ENCODE measurements at places on chromosomes 5 and 9. TPM values are rescaled to one million over a fixed set of nuclear protein-coding genes. Genes with fewer than 3 reads are reported as not detected.

DNA sequence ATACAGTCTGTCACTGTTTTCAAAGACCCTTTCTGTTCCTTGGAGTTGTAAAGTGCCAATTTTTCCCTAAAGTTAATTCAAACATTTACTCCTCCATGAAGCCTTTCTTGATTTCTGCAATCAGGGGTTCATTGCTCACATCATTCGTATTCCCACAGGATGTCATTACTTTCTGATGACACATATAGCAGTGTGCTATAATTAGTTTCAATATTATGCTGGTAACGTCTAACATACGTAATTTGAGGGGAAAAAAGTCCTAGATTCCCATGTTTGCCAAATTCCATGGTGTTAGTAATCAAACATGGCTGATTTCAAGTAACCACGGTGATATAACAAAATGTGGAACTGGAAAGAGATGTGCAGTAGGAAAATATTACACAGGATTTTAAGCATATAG, 468.2 kb upstream of the MEF2C start:
- no peaks in the 10 kb centered on the region for H3K4me1 ChIP-seq
- DNase-seq: no peak
- no peak overlapping the region for H3K4me3 ChIP-seq
- no peak overlapping the region for H3K27ac ChIP-seq
- no peaks in the 10 kb centered on the region for H3K36me3 ChIP-seq

DNA sequence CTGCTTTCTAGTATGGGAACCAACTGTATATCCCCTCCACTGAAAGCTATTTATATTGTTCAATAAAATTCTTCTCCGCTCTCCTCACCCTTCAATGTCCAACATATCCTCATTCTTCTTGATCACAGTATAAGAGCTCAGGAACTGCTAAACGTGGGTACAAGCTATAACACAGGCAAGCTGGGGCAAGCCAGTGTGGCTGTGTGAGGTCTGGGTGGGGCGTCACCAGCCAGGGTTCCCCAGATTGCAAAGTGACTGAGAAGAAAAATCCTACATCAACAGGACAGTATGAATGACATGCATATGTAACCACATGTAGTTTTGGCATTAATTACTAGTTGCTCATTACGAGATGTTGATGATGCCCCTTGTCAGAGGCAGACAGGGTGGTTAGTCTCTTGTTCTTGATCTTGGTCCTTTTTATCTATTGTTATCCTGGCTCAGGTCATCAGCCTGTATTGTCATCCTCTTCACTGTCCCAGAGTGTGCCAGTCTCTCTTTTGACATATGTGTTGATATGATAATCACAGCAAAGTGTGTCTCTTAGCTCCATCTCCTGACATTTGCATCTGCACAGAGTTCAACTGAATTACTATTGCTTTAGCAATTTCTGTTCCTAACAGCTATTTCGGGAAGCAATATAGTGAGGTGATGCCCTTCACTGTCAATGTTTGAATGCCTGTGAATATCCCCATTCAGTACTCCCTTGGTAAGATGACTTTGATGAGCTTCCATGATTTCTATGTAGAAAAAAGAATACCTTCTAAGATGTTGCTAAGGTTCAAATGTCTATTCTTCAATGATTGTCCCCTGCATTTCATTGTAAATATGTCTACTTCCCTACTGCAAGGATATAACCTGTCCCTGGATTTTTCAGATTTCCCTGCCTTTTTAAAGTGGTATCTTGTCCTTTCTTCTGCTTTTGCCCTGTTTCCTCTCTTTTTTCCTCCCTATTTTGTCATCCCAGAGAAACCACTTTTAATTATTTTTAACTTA, 140.3 kb downstream of the MAT2B start:
- no peak overlapping the region for H3K27ac ChIP-seq
- no peak for DNase-seq
- no peaks in the 10 kb centered on the region for H3K36me3 ChIP-seq
- no peaks in the 10 kb centered on the region for H3K27me3 ChIP-seq
- no peak overlapping the region for H3K4me3 ChIP-seq

DNA sequence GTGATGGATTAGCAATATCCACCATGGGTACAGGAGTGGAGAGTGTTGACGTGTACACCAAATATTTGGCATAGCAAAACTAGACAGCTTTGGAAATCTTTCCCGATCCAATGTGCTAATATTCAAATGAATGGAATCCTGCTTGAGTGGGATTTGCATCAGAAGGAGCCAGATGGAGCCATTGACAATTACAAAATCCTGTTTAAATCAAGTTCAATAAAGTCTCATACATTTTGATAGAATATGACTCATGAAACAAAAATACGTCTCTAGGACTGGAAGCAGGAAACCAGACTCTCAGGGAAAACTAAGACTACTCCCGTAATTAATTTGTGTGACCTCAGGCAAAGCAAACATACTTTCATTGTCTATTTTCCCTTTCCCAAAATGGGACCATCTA, 13.0 kb downstream of the TNC start:
- H3K36me3 ChIP-seq: no peaks in the 10 kb centered on the region
- H3K27me3 ChIP-seq: no peaks in the 10 kb centered on the region
- H3K27ac ChIP-seq: no peak overlapping the region
- no peaks in the 10 kb centered on the region for H3K4me1 ChIP-seq

The CARTPT gene
- not detected for polyA plus RNA-seq

DNA sequence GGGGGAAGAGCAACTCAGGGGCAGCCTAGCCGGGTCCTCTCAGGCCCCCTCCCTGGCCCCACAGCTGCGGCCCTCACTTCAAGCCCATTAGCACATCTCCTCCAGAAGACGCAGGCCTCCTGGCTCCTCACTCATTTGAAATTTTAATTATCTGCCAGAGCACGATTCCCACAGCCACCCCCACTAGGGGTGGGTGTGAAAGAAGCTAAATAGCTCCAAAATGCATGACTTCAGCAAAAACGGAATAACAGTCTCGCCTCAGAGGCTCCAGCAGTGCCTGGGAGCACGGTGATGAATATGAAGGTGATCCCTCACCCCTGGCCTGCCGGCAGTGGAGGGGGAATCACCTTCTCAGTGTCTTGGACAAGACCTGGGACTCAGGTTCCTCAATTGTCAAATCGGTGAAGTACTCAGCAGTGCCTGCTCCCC, 61.1 kb upstream of the HRH2 start:
- no peak for DNase-seq
- no peak overlapping the region for H3K27ac ChIP-seq
- no peaks in the 10 kb centered on the region for H3K4me1 ChIP-seq
- no peaks in the 10 kb centered on the region for H3K27me3 ChIP-seq
- no peak overlapping the region for H3K4me3 ChIP-seq

DNA sequence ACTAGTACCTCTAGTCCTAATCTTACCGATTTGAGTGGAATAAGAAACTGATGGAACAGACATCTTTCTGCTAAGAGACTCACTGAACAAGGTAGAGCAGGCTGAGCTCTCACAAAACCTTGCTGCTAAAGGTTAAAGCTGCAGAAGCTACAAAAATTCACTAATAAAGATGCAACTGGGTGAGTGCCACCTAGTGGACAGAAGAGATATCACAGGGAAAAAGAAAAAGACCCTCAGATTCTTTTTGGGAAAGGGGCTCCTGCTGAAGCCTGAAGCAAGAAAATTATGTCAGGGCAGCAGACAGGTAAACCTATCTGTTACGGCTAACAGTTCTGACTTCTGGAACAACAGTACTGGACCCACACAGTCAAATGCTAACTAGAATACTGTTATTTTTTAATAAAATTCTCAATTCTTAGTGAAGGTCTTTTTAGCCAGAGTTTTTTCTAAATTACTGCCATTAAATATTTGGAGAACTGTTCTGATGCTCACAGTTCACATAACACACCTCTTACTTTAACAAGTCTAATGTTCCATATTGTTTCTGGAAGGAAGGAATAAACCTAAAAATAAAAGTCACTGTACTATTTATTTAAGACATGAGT, 51.2 kb downstream of the DIAPH1 start:
- no peaks in the 10 kb centered on the region for H3K27me3 ChIP-seq
- H3K4me1 ChIP-seq: no peaks in the 10 kb centered on the region
- no peak overlapping the region for H3K27ac ChIP-seq
- DNase-seq: no peak

DNA sequence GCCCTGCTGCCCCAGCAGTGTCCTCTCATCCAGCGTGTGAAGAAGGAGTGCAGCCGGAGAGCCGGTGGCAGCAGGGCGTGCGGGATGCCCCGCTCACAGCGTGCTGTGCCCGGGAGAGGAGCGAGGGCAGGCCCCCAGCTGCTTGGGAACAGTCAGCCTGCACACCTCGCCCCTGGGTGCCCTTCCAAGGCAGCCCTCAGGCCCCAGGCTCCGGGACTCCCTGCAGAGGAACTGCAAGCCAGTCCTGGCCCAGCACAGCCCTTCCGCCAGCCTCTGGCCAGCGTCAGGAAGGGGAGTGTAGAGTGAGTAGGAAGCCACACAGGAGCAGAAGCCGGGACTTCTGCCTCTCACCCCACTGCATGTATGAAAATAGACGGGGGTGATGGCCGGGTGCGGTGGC, 43.5 kb downstream of the ADAMTS2 start:
- H3K36me3 ChIP-seq: no peaks in the 10 kb centered on the region
- no peaks in the 10 kb centered on the region for H3K27me3 ChIP-seq
- no peaks in the 10 kb centered on the region for H3K4me1 ChIP-seq
- H3K27ac ChIP-seq: no peak overlapping the region

Measured in H1 (cell line).